Spleen (tissue), 13 donors: ENCODE measurements at places on chromosomes 7 and 10. TPM values are rescaled to one million over a fixed set of nuclear protein-coding genes. Genes with fewer than 3 reads are reported as not detected.
A peak's percentile ranks its signal among the peaks of the same experiment; 100 is the strongest.

CRYGN gene
- 0.27 TPM for polyA plus RNA-seq

COBL gene
- polyA plus RNA-seq, result 0.09 TPM

DNA sequence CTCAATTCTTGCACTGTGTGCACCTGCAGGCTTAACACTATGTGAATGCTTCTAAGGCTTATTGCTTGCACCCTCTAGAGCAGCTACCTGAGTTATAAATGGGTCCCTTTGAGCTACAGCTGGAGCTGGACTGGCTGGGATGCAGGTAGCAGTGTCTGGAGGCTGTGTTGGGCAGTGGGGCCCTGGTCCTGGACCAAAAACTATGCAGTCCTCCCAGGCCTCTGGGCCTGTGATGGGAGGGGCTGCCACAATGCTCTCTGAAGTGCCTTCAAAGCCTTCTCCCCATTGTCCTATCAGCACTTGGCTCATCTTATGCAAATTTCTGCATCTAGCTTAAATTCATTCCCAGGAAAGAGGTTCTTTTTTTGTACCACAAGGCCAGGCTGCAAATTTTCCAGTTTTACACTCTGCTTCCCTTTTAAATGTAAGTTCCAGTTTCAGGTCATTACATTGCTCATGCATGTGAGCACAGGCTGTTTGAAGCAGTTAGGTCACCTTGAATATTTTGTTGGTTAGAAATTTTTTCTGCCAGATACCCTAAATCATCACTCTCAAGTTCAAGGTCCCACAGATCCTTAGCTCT is 26.0 kb downstream of the KBTBD2 start:
- H3K36me3 ChIP-seq, result peaks cover 15% of the 10 kb centered on the region
- H3K4me3 ChIP-seq, result no peak overlapping the region
- no peak overlapping the region for H3K27ac ChIP-seq
- no peaks in the 10 kb centered on the region for H3K27me3 ChIP-seq
- no peaks in the 10 kb centered on the region for H3K4me1 ChIP-seq

DNA sequence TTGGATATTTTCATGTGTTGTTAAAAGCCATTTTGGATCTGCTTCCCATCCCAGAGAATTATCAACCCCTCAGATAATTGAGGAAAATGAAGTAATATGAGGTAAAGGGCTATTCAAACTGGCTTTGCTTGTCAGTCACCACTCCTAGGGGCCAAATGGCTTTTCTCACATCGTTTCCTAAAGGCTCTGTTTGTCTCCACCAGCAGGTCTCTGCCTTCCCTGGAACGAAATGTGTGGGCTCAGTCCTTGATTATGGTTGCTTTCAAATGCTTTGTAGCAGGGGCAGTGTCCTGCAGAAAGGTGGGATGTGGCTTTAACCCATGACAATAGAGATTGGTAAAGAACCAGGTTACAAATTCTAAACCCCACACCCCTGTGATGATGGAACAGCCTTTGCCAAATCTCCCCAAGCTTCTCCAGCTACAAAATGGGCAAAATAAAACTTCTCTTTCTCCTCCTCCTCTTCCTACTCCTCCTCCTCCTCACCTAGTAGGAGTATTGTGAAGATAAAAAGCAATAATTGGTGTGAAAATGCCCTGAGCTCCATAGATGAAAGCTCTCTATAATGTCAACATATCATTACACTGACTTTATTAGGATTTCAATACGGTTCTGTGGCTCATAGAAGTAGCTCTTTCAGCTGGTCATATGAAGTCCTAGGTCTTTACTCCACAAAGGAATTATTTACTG is 127.6 kb downstream of the CHN2 start:
- H3K36me3 ChIP-seq, result no peaks in the 10 kb centered on the region
- H3K4me3 ChIP-seq, result no peak overlapping the region
- no peak for DNase-seq
- H3K4me1 ChIP-seq, result peaks cover 5% of the 10 kb centered on the region
- no peak overlapping the region for H3K27ac ChIP-seq

GRID2IP gene
- polyA plus RNA-seq, result not detected

GRCh38 chr10:87868277-87868676 is 4.9 kb downstream of the PTEN start:
- H3K36me3 ChIP-seq, result peaks cover 14% of the 10 kb centered on the region
- H3K27ac ChIP-seq, result peak overlapping the region; percentile 99
- H3K27me3 ChIP-seq, result no peaks in the 10 kb centered on the region
- peaks cover 51% of the 10 kb centered on the region for H3K4me1 ChIP-seq

APBB1IP gene
- polyA plus RNA-seq, result 21.8 TPM

HGF gene
- polyA plus RNA-seq, result 0.87 TPM

DNA sequence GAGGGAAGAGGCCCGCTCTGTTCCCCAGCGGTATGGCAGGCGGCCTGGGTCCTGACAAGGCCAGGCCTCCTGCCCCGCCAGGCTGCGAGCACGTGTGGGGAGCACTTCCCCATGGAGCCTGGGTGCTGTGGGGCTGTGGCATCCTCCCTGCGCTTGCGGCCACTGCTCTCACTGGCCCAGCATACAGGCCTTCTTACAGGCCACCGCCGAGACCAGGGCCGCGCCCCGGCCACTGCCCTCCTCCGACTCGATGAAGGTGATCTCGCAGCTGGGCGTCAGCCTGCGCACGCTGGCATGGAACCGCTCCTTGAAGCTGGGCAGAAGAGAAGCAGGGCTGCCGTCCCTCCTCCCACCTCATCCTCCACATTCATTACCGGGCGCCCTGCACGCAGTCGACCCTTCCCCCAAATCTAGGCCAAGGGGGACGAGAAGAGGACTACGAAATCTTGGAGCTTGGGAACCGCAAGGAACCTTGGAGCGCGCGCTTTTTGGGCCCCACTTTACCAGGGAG is 3.9 kb upstream of the MYL7 start:
- H3K36me3 ChIP-seq, result no peaks in the 10 kb centered on the region
- H3K4me3 ChIP-seq, result no peak overlapping the region
- no peak for DNase-seq
- H3K27me3 ChIP-seq, result peaks cover 7% of the 10 kb centered on the region
- no peak overlapping the region for H3K27ac ChIP-seq

KLF14 gene
- 0.32 TPM for polyA plus RNA-seq

DNA sequence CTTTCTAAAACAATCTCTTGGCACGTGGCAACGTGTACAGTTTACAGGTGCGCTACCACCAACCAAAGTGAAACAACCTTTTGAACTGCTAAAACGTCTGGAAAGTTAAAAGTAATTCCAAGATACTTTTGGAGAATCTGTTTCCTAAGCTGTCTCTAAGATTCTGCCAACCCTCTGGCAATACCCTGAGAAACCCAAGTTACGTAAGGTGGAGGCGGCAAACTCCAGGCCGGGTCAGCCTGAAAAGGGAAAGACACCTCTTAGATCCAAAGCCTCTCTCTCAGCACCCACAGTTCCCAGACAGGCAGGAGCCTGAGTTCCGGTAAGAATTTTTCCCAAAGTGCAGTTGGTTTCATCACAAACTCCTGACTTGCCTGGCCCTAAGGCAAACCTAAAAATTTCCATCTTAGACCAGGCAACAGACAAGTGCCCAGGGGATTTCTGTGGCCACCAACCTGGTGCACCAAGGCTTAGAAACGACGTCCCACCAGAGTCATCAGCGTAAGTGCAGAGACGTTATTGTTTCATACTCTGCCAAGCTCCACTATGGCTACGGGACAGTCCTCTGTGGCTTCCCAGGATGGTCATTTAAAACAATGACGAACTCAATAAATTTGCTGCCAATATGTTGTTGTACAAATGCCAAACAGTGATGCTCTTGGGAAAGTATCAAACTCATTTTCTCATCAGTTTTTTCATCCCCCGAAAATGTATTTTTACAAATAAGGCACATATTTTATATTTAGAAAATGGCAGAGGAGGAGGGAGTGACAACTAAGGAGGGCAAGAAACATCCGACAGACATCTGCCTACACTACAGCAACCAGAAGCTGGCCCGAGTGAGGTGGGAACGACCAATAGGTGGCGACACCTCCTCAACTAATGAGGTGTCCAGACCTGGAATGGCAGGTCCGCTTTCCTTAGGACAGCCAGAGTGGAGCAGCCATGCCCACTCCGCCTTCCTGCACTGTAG is 205.8 kb upstream of the FRMD4A start:
- H3K27me3 ChIP-seq, result no peaks in the 10 kb centered on the region
- H3K36me3 ChIP-seq, result no peaks in the 10 kb centered on the region
- H3K4me1 ChIP-seq, result peaks cover 98% of the 10 kb centered on the region

DNA sequence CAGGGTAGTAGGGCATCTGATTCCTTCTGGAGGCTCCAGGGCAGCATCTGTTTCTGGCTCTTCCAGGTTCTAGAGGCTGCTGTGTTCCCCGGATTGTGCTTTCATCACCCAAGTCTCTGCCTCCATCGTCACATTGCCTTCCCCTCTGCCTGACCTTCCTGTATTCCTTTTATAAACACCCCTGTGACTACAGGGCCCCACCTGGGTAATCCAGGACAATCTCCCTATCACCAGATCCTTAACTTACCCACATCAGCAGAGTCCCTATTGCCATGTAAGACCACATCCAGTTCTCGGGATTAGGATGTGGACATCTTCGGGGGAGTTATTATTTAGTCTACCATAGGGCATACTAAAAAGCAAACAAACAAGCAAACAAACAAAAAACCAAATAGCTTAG is 39.4 kb upstream of the AGR3 start:
- H3K36me3 ChIP-seq, result no peaks in the 10 kb centered on the region
- no peak overlapping the region for H3K27ac ChIP-seq
- H3K27me3 ChIP-seq, result no peaks in the 10 kb centered on the region
- DNase-seq, result no peak
- no peak overlapping the region for H3K4me3 ChIP-seq
- no peaks in the 10 kb centered on the region for H3K4me1 ChIP-seq

- no peaks in the 10 kb centered on the region for H3K36me3 ChIP-seq
- no peak overlapping the region for H3K27ac ChIP-seq
- no peak for DNase-seq
- H3K4me1 ChIP-seq, result no peaks in the 10 kb centered on the region
These were observed 34.4 kb downstream of the AGR3 start for GRCh38 chr7:16847381-16847860.

HOXA2 gene
- polyA plus RNA-seq, result 0.41 TPM

SEMA4G gene
- polyA plus RNA-seq, result 0.74 TPM

DNA sequence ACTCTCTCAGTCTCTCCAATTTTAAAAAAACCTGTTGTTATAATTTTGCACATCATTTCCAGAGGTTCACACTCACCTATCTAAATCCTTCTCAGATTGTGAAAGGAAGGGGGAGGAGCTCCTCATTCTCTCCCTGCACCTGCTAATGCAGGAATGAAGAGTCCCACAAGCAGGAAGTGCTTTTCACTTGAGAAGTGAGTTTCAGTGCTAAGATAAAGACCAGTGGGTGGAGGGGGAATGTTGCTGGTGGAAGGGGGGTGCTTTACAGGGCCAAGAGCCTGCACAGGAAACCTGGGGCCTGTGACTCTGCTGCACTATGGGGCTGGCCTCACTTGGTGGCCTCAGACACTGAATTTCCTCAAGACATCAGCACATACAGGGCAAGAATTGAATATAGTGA is 176.4 kb downstream of the PTPN20 start:
- H3K4me3 ChIP-seq, result no peak overlapping the region
- H3K27me3 ChIP-seq, result no peaks in the 10 kb centered on the region
- no peak for DNase-seq
- no peaks in the 10 kb centered on the region for H3K4me1 ChIP-seq

DYNC1I1 gene
- 0.29 TPM for polyA plus RNA-seq

DNA sequence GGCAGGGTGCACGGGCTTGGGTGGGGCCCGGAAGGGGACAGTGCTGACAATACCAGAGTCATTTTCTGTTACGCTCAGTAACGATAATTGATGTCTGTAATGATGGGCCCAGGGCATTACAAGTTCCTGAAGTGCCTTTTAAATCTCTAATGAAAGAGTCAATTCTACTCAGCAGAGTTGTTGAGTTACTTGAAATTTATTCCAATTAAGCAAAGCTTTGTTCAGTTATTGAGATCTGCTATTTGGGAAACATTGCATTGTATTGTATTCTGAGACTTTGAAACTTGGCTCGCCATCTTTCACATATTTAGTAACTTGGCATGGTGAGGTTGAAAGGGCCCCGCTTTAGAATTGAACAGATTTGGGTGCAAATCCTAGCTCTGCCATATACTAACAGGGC is 34.7 kb downstream of the MINDY4 start:
- no peak for DNase-seq
- H3K4me1 ChIP-seq, result peaks cover 1% of the 10 kb centered on the region
- no peaks in the 10 kb centered on the region for H3K36me3 ChIP-seq
- no peaks in the 10 kb centered on the region for H3K27me3 ChIP-seq

TFR2 gene
- 1.9 TPM for polyA plus RNA-seq

SRRM3 gene
- 0.96 TPM for polyA plus RNA-seq

GRCh38 chr10:124366825-124367224 is 51.9 kb downstream of the OAT start:
- no peaks in the 10 kb centered on the region for H3K36me3 ChIP-seq
- H3K4me3 ChIP-seq, result no peak overlapping the region
- no peaks in the 10 kb centered on the region for H3K4me1 ChIP-seq
- H3K27me3 ChIP-seq, result peaks cover 22% of the 10 kb centered on the region

- H3K4me1 ChIP-seq, result no peaks in the 10 kb centered on the region
- no peaks in the 10 kb centered on the region for H3K27me3 ChIP-seq
- H3K4me3 ChIP-seq, result no peak overlapping the region
- no peak overlapping the region for H3K27ac ChIP-seq
- no peaks in the 10 kb centered on the region for H3K36me3 ChIP-seq
- DNase-seq, result no peak
These were observed 316.4 kb downstream of the PTEN start for GRCh38 chr10:88179831-88180230.

LAMB4 gene
- 0.24 TPM for polyA plus RNA-seq

IFIT1 gene
- polyA plus RNA-seq, result 10.8 TPM

DNAH11 gene
- 0.41 TPM for polyA plus RNA-seq
